Right cardiac atrium (tissue), 5 donors: ENCODE measurements at places on chromosomes 5 and 9. TPM values are rescaled to one million over a fixed set of nuclear protein-coding genes. Genes with fewer than 3 reads are reported as not detected.

DNA sequence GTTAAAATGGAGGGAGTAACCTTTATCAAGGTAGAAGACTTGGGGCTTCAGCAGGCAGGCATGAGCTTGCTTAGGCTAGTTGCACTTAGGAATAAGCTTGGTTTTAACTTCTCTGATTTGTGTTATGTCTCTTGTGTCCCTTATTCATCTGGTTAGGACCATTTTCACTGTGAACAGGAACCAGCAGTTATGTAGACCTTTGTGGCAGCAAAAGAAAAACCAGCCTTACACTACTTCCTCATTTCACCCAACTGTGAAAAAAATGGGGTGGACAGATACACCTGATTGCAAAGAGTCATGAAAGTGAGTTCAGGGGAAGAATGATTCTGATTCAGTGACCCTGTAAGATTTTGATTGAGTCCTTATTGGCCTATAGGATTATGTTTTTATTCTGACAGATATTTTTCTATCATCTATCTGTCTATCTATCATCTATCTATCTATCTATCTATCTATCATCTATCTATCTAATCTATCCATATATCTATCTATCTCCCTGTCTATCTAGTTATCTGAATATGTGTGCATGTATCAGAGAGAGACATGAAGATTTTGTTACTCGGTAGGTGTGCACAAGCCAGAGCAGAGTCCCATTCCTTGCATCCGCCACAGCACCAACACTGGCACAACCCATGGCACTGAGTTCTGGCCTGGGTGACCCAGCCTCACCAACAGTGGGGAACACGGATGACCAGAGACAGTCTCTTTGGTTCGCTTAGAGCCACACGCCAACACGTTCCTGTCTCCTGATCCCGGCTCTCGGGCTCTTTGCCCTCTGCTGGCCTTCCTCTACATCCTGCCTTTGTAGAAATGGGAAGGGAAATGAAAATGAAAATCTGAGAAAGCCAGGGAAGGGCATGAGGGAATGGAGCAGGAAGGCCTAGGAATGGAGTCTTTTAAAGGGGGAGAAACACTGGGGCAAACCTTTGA lies 1.3 kb upstream of the ZNF366 start:
- DNase-seq: peak; percentile 60

DNA sequence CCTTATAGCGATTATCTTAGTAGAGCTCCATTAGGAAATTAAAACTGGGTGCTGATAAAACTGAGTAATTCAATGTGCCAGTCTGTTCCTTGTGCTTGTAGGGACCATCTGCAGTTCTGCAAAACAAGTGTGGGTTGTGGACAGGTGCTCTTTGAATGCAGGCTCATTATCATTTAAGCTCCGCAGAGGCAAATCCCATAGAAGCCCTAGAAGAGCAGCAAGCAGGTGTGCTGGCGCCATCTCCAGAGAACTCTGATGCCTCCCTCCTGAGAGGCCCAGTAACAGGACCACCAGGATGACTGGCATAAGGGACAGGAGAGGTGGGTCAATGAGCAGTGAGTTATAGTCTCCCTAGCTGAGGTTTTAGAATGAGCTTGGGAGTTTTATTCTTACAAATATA lies 1342.4 kb upstream of the DMAC1 start:
- DNase-seq: no peak

- no peak for DNase-seq
Measured at GRCh38 chr9:130196643-130197042, 24.4 kb downstream of the NCS1 start.

- no peak for DNase-seq
Measured at GRCh38 chr9:77871483-77871882, 160.1 kb downstream of the GNAQ start.

The ST8SIA4 gene
- 5.9 TPM for total RNA-seq

The PCDHA13 gene
- not detected for total RNA-seq

The HCN1 gene
- total RNA-seq: 15.5 TPM

The CFAP77 gene
- 3.1 TPM for total RNA-seq

The BARX1 gene
- total RNA-seq: not detected

The TAF11L5 gene
- not detected for total RNA-seq

The LCN6 gene
- total RNA-seq: 22.8 TPM

The FOXD4 gene
- total RNA-seq: 0.19 TPM
